Activated gamma-delta T cell treated with anti-CD3 and anti-CD28 coated beads, Interleukin-2, amount 50 U/mL, for 16 hours (primary cell): ENCODE measurements at places on chromosomes 4 and X.
A peak's percentile ranks its signal among the peaks of the same experiment; 100 is the strongest.

DNA sequence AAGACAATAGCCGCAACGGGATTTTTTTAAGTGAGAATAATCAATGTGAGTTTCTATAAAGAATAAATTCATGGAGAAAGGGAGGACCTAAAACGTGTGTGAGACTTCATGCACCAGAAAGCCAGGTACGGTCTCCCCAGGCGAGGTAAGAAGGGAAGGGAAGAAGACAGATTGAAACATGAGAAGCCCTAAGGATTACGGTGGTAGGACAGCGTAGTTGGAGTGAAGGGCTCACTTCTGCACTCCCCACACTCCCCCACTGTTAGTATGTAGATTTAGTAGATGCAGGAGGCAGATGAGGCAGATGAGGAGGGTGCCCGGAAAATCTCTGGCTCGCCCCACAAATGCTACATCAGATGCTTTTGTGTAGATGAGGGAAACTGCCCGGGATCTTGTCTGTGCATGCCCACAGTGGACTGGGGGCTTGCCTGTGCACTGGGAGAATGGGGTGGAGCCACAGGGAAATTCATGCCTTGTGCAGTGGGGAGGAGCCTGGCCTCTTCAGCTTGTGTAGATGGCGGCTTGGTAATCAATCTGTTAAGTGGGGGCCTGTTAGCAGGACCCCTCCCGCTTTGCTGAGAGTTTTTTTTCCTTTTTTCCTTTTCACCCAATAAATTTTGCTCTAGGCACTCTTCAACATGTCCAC is 1544.5 kb upstream of the TENM3 start:
- DNase-seq, result no peak

DNA sequence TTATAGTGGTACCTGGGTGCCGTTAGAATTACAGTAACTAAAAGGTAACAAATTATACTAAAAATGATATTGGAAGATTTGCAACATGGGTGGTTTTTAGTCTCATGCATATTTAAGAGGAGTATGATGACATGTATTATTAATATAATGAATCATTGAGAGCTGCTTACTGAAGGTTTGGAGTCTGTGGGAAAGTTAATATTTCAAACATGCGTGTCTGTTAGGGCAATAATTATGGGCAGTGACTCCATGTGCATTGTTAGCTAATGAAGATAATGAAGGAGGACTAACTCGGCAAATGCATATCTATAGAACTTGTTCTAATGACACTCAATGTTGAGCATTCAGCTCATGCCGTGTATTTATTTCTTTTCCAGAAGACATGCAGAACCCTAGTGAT is 47.1 kb downstream of the MTHFD2L start:
- DNase-seq, result no peak

DNA sequence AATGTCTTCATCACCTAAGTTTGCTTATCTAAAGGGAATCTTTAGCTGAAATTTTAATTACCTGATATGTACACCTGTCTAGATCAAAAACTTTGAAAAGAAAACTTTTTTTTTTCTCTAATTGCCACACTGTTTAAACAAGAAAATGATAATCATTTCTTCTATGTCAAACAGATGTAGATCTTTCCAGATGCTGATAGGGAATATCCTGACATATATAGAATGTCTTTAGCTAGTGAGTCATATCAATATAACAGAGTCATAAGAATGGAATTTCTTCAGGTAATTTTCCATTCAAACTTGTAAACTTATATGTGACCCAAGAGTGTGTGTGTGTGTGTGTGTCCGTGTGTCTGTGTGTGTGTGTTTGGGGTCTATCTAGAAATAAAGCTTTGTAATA is 271.9 kb downstream of the GPM6A start:
- DNase-seq, result no peak

DNA sequence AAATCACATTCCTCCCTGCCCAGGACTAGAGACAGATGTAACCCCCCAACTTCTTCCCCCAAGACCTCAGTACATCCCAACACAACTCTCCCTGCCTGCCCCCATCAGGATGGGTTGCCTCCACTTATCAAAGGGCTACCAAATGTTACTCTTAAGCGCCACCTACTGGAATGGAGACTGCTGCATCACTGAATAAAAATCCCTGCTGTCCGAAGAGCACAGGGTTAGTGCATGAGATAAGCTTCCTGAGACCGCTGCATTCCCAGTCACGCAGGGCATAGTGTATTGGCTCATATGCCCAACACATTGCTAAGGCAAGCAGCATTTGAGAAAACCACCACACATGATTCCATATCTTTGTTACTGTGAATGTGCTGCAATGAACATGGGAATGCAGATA is 544.5 kb downstream of the PPP4R3C start:
- DNase-seq, result no peak

DNA sequence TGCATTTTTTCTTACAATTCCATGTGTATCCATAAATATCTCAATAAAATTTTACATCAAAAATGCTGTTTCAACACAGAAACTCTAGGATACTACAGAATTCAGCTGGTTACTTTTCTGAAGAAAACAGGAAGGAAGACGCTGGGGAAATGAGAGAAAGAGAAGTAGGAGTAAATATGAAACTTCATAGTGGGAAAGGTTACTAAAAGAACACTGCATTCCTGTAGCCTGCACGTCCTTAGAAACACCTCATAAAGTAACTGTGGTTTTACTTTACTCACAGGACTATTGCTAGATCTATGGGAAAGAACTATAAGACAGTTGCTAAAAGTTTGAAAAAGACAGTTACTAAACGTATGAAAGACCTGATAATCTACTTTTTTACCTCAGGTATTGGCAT is 23.1 kb downstream of the ATP11C start:
- no peak for DNase-seq

DNA sequence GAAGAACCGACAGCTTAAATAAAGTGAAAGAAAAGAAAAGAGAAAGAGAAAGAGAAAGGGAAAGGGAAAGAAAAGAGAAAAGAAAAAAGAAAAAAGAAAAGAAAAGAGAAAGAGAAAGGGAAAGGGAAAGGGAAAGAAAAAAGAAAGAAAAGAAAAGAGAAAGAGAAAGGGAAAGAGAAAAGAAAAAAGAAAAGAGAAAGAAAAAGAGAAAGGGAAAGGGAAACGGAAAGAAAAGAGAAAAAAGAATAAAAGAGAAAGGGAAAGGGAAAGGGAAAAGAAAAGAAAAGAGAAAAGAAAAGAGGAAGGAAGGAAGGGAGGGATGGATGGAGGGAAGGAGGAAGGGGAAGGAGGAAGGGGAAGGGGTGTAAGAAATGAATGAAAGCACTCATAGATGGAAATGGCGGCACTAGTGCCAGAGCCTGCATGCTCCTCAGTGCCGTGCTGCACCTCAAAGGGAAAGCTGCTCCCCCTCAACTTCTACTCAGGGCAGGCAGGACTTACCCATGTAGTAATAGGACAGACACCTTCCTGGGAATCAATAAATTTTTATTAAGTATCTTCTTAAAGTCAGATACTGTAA is 70.7 kb downstream of the AFAP1 start:
- DNase-seq, result no peak

- DNase-seq, result no peak
Measured at GRCh38 chr4:187378441-187378840, 617.1 kb upstream of the ZFP42 start.

DNA sequence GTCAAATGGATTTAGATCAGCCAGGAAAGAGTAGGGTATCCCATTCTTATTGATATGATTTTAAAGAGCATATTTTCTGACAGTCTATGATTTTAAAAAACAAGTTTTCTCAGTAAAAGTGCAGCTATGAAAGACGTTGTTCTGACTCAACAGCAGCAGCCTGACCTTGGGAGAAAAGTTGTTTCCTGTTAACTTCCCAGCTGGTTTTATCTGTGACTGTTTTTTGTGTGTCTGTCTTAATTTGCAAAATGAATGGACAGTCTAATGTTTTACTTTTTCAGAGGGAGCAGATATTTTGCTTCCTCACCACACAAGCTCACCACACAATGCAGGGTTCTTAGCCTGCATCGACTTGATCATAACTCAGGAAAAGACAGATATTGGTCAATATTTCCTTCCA is 764 bp upstream of the MTHFD2L start:
- DNase-seq, result no peak

- DNase-seq, result no peak
Measured at GRCh38 chr4:156098805-156099204, 145.1 kb upstream of the CTSO start.

GRCh38 chrX:118437283-118437682 is 58.3 kb upstream of the DOCK11 start:
- no peak for DNase-seq

- DNase-seq, result no peak
Measured at GRCh38 chr4:99635601-99636000, 22.0 kb downstream of the C4orf54 start.

- DNase-seq, result no peak
Measured at GRCh38 chrX:19555236-19555635, 39.9 kb upstream of the MAP3K15 start.

DNA sequence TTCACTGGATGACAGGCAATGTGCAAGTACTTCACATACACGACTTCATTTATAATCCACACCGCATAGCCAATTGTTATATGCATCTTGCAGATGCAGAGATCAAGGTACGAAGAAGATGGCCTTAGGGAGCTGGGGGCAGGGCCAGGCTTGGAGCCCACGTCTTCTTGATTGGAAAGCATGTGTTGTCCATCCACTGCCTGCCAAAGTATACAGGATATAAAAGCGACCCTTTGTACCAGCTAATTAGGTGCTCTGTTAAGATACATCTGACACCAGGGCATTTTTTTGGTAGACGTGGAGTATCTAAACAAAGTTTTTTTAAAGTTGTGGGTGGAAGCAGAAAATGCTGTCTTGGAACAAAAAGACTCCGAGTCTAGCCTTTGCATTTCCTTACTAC is 1.4 kb downstream of the C4orf36 start:
- DNase-seq, result no peak

DNA sequence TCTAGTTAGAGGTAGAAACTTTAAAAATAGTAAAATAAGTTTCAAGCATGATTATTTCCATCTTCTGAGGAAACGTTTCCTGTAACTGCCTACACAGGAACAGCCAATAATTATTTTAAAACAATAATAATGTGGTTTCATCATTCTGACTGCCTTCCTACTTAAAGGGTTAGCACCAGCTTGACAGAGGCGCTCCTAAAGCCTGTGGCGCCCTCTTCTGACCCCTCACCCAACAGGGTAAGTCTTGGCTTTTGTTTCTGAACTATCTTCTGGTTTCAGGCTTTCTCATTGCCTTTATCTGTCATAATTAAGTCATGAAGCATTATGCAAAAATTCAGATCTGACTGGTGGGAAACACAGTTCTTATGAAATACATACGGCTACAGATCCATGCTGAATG is 96.7 kb downstream of the ITM2A start:
- peak; percentile 61 for DNase-seq

DNA sequence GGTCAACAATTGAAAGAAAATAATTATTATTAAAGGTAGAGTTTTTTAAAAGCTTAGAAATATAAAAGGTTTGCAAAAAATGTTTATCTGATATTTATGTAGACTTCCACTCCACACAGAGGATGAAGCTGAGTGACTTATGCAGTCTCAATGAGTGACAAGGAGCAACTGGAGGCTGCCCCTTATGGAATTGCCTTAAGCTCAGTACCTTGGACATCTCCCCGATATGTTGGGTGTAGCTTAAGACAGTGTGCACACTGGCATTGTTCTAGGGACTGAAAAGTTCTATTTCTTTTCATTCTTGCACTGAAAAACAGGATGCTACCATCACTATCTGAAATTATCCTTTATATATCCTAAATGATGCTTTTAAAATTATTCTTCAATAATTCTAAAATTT is 292.1 kb downstream of the PRDM5 start:
- no peak for DNase-seq

- no peak for DNase-seq
Measured at GRCh38 chr4:40908297-40908696, 158.5 kb downstream of the NSUN7 start.

DNA sequence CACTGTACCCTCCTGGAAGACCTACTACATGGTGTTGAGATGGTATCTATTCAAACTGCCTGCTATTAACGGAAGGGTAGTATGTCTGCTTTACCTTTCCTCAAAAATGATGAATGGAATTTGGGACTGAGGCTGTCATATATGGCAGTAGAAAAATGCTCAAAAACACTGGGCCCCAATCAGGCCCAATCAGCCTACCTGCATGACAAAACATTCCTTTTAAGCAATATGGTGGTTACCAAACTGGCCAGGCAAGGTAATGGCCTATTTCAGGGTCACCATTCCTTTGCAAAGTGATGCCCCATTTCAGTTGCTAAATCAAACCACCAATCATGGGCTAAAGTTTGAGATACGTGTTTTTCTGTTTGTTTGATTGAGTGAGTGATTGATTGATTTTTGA is 14.9 kb downstream of the RNF150 start:
- no peak for DNase-seq

DNA sequence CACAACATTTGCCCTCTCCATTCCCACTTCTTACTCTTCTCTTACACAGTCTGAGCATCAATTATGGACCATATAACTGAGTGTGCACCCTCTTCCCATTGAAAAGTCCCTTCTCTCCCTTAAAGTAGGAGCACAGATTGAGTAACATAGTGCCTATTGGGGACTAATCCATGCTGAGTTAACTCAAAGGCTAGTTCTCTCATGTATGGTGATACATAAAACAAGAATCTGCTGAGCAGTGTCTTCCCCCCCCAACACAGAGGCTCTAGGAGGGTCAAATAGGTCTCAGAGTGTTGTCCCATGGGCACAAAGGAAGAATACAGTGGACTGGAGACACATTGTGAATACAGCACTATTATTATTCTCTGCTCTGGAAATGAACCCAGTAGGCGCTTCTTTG is 274.6 kb upstream of the BOD1L1 start:
- no peak for DNase-seq

GRCh38 chr4:182310962-182311361 is 67.8 kb downstream of the TENM3 start:
- no peak for DNase-seq

GRCh38 chr4:155208258-155209054 is at the start of gene NPY2R:
NPY2R (plus strand) TSS chr4:155208636; CDS start chr4:155213940, 5,304 bp downstream.
- no peak for DNase-seq

- DNase-seq, result no peak
Measured at GRCh38 chr4:129327637-129328036, 231.7 kb downstream of the C4orf33 start.

DNA sequence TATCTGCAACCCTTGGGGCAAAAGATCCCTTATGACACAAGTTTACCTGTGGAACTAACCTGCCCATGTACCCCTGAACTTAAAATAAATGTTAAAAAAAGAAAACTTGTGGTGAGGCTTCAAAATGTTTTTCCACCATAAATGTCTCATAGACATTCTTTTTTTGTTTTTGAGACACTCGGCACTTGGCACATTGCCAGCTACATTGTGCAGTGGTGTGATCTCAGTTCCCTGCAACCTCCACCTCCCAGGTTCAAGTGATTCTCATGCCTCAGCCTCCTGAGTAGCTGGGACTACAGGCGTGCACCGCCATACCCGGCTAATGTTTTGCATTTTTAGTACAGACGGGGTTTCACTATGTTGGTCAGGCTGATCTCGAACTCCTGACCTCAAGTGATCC is 528.9 kb upstream of the CXorf51A start:
- DNase-seq, result no peak

DNA sequence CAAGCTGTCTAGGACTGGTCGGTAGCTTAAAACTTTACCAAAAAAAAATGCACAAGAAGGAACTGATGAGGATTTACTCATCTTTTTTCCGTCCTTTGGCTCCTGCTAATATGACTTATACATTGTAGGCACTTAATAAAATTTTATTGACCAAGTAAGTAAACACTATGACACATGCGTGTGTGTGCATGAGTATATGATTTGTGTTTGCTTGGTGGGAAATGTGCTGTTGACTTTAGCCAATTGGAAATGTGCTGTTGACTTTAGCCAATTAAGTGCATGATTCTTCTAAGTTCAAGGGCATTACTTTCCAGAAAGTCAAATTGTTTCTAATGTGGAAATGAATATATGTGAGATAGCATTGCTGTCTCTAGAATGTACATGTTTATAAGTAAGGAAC is 78.3 kb downstream of the FIP1L1 start:
- no peak for DNase-seq

GRCh38 chrX:107484002-107484726 is 34.7 kb downstream of the FRMPD3 start:
- DNase-seq, result no peak
